ENCODE measurements at places on chromosomes 3 and 15.
A peak's percentile ranks its signal among the peaks of the same experiment; 100 is the strongest.

- no peak for DNase-seq
These were observed 50.7 kb upstream of the POLR2M start for GRCh38 chr15:57655809-57656208.

GRCh38 chr3:27326202-27326601 is 43.0 kb downstream of the NEK10 start:
- peak; percentile 61 for DNase-seq

GRCh38 chr15:67741308-67741707 is 84.0 kb upstream of the SKOR1 start:
- peak; percentile 3 for DNase-seq

- DNase-seq = no peak
These were observed 55.5 kb downstream of the ST6GAL1 start for GRCh38 chr3:186985661-186986364.

DNA sequence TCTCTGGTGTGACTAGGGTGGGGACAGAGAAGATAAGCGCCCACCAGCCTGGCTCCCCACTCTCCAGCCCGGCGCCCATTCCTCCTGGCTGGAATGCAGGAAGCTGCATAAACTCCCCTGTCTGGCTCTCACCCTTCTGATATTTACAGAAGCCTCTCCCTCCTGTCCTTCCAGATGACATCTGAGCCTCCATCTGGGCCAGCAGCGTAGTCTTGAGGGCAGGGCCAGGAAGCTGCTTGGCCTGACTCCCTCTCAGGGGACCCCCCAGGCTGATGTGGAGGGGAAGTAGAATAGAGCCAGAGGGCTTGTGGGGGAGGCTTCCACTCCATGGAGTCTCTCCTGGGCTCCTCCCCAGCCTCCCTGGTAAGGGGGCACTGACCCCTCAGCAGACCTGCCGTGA is 49.9 kb downstream of the LINGO1 start:
- no peak for DNase-seq

GRCh38 chr3:13860001-13860400 is 19.9 kb downstream of the WNT7A start:
- no peak for DNase-seq

- DNase-seq = no peak
These were observed 127.2 kb downstream of the CD47 start for GRCh38 chr3:107963581-107963980.

DNA sequence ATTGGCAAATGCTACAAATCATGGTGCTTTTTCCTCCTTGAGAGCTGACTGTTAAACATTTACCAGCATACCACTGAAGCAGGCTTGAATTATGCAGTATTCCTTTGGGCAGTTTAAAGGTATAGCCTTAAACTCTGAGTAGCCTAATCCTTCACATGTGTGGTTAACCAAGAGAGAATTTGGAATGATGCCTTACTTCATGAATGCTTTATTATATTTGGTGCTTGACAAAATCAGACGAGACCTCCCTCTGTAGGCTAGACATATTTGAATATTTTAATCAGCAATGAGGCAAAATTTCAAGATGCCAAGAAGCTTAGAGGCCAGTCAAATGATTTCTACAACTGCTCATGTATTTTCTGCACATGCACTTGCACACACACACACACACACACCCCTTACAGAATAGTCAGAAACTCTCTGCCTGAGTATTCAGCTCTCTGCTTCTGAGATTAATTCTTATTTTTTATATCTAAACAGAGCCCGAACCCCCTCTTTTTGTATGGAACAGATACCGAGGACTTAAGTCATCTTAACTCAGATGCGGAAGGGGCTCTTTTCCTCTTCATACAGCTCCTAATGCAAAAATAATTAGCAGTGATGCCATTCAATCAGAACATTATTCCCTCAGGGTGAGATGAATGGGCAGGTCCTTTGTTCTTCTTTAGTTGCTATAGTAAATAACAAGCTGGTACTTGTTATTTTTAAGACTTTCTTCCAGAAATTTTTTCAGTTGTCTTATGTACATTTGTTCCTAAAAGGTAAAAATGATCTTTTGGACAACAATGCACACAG is 195.5 kb upstream of the TMC3 start:
- no peak for DNase-seq

- DNase-seq = no peak
These were observed 31.1 kb upstream of the NEO1 start for GRCh38 chr15:73021139-73021621.

DNA sequence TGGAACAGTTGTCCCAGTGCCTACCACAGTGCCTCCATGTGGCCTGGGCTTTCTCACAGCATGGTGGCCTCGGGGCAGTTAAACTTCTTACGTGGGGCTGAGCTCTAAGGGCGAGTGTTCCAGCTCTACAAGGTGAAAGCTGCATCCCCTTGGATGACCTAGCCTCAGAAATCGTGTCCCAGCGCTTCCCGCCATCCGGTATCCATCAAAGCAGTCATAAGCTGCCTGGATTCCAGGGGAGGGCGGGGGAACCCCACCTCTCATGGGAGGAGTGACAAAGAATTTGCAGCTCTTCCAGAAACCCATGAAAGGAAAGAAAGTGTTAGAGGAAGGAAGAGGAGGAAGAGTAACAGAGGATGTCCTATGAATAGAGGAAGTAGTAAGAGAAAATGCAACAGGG is 45.8 kb upstream of the CCDC174 start:
- no peak for DNase-seq

- no peak for DNase-seq
These were observed 87.1 kb upstream of the SLITRK3 start for GRCh38 chr3:165283328-165283727.

DNA sequence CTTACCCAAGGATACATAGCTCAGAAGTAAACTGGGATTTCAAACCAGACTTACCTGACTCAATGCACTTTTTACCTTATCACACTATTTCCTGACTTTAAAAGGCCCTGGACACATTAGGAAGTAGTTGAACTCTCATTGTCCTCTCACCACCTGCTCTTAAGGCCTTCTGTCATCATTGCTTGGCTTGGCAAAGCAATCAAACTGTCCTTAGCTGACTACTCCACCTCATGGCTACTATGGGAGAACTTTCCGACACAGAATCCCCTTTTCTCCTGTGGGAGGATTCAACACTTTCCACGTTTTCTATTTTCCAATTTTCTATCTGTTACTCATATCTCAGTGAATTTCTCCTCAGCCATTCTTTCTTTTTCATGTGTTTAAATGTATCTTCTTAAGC is 55.4 kb downstream of the ZNF148 start:
- DNase-seq = peak; percentile 24

- DNase-seq = no peak
These were observed 70.9 kb upstream of the RGMA start for GRCh38 chr15:93159930-93160329.

- no peak for DNase-seq
These were observed at the start of gene LIPC for GRCh38 chr15:58431221-58432149. Gene LIPC (plus strand): TSS chr15:58431991. CDS start chr15:58432033, 42 bp downstream.

DNA sequence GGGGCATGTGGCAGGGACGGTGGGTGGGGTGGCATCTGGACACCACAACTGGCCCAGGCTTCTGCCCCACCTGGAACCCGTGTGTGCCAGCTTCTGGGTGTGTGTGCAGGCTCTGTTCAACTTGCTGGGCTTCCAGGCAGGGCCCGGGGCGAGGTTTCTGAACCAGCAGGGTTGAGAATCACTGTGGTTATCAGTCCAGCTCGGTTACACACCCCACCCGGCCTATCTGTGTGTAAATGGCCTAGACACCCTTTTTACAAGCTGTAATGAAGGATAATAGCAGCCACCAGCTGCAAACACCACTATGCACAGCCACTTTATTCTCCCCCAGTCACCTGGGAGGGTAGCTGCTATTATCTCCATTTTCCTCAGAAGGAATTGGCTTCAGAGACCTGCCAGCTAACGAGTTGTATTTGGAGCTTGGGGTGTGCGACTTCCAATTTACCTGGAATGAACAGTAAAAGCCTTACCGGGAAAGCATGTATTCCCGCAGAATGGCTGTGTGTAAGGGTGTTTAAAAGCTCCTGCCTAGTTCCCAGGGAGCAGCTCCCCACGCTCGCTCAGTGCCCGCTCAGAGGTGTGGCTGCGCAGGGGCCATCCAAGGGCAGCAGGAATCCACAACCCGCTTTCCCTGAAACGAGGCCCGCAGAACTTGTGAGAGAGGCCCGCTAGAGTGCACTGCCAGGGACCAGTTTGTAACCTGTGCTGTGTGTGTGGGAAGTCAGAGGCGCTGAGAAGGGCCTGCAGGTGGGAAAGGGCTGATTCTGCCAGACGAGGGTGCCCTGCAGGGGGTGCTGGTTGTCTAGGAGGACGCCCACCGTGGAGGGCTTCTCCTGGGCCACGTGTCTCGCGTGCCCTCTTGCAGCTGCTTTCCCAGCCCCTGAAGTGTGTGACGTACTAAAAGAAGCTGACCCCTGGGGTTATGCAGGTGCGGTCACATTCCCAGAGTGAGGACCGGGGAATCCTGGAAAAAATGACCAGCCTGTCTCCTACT is 83.5 kb downstream of the C3orf70 start:
- no peak for DNase-seq

DNA sequence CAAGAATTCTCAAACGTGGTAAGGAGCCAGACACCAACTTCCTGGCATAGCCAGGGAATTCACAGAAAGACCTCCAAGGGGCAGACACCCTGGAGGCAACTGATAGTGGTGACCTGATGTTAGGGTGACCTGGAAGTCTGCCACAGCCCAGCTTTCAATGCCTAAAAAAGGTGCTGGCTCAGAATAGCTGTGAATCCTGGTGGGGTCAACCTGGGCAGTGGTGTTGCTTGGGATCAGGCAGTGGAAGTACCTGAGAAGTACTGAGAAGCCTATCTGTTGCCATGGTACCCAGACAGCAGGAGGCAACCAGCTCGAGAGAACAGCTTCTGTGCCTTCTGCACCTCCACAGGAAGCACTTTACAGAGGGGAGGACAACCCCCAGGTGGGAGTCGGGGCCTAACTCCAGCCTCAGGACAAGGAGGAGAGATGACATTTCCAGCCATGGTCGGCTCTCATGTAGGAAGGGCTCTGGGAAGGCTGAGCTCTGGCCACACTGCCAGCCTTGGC is 55.4 kb upstream of the LARS2 start:
- DNase-seq = peak; percentile 27

DNA sequence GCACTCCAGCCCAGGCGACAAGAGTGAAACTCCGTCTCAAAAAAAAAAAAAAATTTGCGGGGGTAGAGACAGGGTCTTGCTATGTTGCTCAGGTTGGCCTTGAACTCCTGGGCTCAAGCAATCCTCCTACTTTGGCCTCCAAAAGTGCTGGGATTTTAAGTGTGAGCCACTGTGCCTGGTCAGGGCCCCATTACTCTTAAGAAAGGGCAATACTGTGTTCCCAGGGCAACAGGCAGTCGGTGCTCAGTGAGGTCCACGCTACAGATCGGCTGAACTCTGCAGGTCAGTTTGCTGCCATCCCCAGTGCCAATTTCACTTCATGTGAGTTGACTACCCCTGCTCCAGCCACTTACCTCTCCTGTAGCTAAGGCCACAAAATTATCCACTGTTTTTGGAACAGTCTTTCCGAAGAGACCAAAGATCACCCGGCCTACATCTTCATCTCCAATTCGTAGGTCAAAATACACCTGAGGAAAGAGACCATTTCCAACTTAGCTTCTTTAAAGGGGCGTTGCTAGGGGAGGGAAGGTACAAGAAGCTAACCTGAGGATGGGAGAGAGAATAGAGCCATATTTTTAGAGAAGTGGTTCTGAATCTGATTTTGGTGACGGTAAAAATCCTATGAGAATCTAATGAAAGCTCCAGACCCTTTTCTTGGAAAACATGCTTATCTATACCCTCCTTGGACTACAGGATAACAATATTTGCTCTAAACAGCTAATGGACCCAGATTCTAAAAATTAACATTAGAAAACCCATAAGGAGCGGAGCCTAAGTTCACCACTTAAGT is 939 bp downstream of the PPIB start:
- no peak for DNase-seq

- DNase-seq = no peak
These were observed 219.6 kb downstream of the MTHFS start for GRCh38 chr15:79677241-79677640.

- no peak for DNase-seq
These were observed 70.5 kb upstream of the ATP2C1 start for GRCh38 chr3:130823241-130823884.

DNA sequence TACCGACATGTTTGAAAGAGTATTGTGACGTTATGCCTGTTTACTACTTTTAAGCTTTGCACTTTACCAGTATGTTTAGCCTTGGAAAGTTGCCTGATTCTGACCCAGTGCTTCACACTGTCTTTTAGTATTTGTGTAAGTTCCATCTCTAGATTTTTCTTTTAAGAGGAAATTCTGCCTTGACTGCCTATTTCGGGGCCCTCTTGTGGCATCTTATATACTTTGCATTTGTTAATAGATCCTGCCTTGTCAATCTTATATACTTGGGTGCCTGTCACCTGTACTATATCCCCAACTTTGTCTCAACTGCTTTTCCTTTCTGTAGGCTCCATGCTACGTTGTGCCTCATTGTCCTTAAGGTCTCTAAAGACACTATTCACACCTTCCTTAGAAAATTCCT is 244.6 kb downstream of the STXBP5L start:
- peak; percentile 13 for DNase-seq

DNA sequence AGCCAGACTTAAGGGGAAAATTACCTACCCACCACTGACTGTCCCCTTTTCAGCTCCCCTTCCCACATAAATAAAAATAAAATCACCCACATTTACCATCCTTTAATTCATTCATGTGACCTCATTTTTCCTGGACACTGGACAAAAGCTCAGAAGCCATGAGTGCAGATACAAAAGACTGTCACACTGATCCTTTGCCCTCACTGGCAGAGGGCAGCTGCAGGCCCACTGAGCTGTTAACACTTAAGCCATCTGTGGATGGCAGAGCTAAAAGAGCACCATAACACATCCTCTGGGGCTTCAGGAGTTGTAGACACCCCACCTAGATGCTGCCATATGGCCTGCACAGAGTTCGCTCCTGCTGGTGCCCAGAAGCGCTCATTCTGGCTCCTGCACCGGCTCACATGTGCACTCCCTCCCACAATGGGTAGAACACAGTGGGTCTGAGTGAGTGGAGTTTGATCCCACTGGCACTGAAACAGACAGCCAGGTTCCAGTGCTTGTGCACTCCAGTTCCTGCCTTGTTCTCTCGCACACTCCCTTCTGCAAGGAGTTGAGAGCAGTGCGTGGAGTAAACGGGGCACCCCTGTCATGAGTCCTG is 38.8 kb downstream of the EDC3 start:
- DNase-seq = no peak

DNA sequence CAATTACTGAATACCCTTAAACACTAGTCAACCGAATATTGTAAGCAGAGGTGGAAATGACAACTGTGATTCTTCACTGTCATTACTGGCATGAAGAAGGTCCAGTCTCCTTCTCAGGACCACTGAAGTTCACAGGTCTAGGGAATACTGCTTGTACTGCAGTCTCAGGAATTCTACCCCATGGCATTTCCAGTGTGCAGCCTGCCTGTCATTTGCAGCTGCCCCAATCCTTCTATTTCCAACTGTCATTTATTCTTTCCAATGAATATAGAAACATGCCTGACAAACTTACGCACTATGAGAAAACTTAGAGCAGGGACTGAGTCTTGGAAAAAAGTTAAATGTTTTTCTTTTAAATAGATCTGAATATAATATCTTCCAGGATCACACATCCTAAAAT is 308.0 kb upstream of the THBS1 start:
- DNase-seq = no peak

Measured in M059J (cell line).